ENCODE measurements at places on chromosomes 12 and 14.

DNA sequence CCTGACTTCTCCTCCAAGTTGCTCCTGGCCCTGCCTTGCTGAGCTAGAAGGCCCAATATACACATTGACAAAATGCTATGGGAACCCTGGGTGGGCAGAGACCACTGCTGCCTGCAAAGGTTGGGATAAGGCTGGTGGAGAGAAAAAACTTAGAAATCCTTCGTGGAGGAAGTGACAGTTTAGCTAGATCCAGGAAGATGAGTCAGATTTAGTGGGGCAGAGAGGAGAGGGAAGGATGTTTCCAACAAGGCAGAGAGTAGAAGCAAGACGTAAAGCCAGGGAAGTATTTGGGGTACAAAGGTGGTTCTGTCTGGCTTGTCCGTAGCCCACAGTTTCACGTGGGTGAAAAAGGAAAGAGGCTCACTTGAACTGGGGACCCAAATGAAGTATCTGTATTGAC, 69.0 kb upstream of the CLMN start:
- DNase-seq = no peak

DNA sequence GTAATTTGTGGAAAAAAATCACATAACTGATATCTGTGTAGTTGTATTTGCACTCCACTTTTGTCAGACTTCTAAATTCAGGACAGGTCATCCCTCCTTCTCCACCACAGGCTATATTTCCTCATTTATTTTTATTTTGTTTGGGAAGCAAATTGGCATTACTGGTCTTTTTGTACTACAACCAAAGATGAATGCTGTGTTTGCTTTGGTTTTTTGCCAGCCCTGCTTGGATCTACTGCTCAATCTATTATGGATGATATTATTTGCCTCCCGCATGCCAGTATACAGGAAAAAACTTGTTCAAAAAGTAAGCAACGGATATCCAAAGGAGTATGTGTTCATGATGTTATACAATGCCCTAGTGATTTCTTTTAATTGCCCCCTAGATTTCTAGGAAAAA, 948.8 kb downstream of the TRHDE start:
- no peak for DNase-seq

DNA sequence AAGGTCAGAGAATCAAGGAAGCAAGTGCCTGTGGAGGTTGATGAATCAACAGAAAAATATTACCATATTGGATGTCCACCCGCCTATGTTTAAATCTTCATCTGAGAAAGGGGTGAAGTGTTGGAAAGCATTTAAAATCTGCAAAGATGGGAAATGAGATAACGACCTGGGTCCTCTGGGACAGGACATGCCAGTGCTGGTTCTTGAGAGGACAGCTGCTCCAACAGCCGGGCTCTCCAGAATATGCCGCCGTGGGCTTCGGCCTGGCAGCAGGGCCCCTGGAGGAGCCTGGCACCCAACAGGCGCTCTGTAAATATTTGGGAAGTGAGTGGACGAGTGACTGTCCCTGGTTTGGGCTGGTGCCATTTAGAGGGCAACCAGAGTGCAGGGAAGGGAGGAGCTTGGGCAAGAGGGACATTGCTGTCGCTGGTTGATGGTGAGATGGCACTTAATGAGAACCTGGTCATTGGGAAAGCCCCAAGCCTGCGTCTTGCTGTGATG, 129.9 kb downstream of the KCNA5 start:
- no peak for DNase-seq

GRCh38 chr14:96086032-96086431, 46.9 kb downstream of the C14orf132 start:
- DNase-seq = peak; percentile 87

- no peak for DNase-seq
Measured at GRCh38 chr12:107107381-107107780, 14.0 kb upstream of the CRY1 start.

Measured in astrocyte (in vitro differentiated cells and primary cell).